ENCODE measurements at places on chromosomes 4 and X.

GRCh38 chrX:77014377-77015372 lies 432.5 kb upstream of the FGF16 start:
- DNase-seq: no peak

- DNase-seq: no peak
Measured at GRCh38 chrX:48617542-48618340, 20.4 kb downstream of the WDR13 start.

GRCh38 chr4:79604152-79604551 lies 196.1 kb upstream of the GK2 start:
- DNase-seq: no peak

GRCh38 chrX:140507223-140507981 lies 2.5 kb upstream of the SOX3 start:
- no peak for DNase-seq
